ENCODE measurements at places on chromosomes 4 and X.

DNA sequence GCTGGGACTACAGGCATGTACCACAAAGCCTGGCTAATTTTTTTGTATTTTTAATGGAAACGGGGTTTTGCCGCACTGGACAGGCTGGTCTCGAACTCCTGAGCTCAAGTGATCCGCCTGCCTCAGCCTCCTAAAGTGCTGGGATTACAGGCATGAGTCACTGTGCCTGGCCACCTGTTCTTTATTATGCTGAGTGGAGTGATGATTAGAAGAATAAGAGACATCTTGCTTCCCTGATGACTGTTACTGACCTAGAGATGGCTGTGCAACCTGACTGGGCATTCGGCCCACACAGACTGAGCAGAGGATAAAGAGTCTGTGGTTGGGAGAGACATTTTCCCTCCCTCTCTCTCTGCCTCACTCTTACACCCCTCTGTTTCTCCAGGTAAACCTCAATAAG is 56.7 kb downstream of the SPINK2 start:
- H3K27ac ChIP-seq: no peak overlapping the region
- peaks cover 4% of the 10 kb centered on the region for H3K4me1 ChIP-seq
- no peak for DNase-seq
- H3K27me3 ChIP-seq: no peaks in the 10 kb centered on the region
- H3K36me3 ChIP-seq: no peaks in the 10 kb centered on the region
- H3K4me3 ChIP-seq: no peak overlapping the region

DNA sequence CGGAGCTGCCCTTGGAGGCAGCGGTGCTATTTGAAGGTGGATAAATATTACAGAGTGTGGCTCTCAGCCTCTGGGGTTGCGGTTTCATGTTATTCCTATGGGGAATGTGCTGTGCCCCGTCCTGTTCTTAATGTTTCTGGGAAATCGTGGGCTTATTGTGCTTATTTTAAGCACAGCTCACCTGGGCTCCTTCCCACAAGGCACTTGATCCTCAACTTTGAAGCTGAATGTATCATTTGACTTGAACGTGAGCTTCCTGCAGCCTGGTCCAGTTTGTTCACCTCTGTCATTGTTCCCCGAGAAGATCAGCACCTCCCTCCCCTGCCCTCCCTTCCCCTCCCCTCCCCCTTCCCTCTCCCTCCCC is 3.9 kb downstream of the SORCS2 start:
- H3K4me3 ChIP-seq: no peak overlapping the region
- no peaks in the 10 kb centered on the region for H3K36me3 ChIP-seq
- no peak for DNase-seq
- no peaks in the 10 kb centered on the region for H3K27me3 ChIP-seq
- H3K4me1 ChIP-seq: no peaks in the 10 kb centered on the region

- no peaks in the 10 kb centered on the region for H3K4me1 ChIP-seq
- H3K27me3 ChIP-seq: no peaks in the 10 kb centered on the region
- no peak for DNase-seq
Observed at GRCh38 chr4:155903453-155903852, at the start of gene TDO2. Gene TDO2 (plus strand): TSS chr4:155903696. CDS start chr4:155903759, 63 bp downstream.

GRCh38 chr4:110271986-110272385 is 73.6 kb upstream of the ELOVL6 start:
- H3K4me3 ChIP-seq: no peak overlapping the region
- H3K4me1 ChIP-seq: no peaks in the 10 kb centered on the region
- DNase-seq: no peak

DNA sequence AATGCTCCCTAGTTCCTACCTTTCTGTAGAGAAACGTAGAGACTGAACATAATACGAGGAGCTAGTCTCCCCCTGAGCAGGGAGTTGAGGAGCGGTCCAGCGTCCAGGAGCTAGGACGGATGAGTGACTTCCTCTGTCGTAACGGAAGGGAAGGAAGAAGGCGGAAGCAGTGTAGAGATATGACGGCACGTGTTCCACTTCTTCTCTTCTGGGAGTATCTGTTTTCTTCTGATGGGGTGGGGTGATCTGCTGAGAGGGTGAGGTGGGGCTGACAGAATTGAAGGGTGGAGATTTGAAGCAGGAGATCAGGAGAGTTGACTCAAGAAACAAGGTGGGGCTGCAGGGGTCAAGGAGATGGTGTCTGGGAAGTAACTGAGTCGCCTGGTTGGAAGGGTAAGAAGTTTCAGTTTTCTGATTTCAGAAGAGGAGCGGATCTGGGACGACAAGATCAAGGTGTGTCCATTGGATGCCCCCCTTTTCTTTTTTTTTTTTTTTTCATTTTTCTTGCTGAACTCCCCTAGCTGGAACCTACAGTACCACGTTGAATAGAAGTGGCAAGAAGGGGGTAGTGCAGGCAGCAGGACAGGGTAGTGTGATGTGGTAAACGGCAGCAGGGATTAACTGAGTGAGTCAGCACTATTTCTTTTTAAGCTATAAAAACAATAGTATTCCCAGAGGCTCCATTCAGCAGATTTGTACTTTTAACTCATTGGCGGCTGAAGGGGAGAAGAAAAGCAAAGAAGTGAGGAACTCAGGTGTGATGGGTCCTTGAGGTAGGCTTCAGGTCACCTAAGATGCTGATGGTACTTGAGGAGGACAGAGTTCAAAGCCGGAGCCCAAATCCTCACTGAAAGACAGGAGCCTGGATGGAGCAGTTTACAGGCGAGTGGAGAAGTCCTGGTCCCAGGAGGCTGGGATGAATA is 50.8 kb upstream of the SETD7 start:
- no peaks in the 10 kb centered on the region for H3K36me3 ChIP-seq
- H3K4me1 ChIP-seq: no peaks in the 10 kb centered on the region
- no peak overlapping the region for H3K27ac ChIP-seq
- H3K4me3 ChIP-seq: peak overlapping the region; percentile 29
- no peaks in the 10 kb centered on the region for H3K27me3 ChIP-seq

DNA sequence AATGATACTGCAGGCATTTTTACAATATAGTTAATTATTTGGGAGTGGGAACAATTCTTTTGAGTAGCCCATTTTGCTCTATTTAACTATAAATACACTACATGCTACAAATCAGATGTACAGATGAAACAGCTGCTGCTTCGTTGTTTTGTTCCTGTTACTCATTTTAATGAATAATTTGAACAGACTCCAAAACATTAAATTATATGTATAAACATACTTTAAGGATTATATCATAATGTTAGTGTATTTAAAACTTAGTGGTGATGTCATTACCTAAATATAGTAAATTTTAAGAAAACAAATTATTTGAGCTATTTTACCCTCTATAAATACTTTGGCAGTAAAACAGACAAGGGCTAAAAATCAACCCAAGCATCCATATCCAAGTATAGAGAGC is 60.7 kb downstream of the GAB1 start:
- no peak overlapping the region for H3K4me3 ChIP-seq
- DNase-seq: no peak
- H3K27ac ChIP-seq: no peak overlapping the region
- H3K36me3 ChIP-seq: no peaks in the 10 kb centered on the region
- H3K4me1 ChIP-seq: no peaks in the 10 kb centered on the region

All from naive thymus-derived CD4-positive, alpha-beta T cell (primary cell).